Gastroesophageal sphincter (tissue), 4 donors: ENCODE measurements at places on chromosomes 2 and 18. TPM values are rescaled to one million over a fixed set of nuclear protein-coding genes. Genes with fewer than 3 reads are reported as not detected.

Gene POTEC
- not detected for total RNA-seq

Gene PSMA8
- total RNA-seq, result not detected

Gene WNT10A
- not detected for total RNA-seq

Gene ERFE
- 0.35 TPM for total RNA-seq

Gene IL1R1
- 141 TPM for total RNA-seq

Gene PLEKHM3
- total RNA-seq, result 21.4 TPM

Gene GPBAR1
- total RNA-seq, result 0.93 TPM

Gene YWHAQ
- 236 TPM for total RNA-seq

Gene CNNM4
- 5.0 TPM for total RNA-seq

Gene OSR1
- total RNA-seq, result 56.0 TPM

Gene KCNG2
- total RNA-seq, result not detected

Gene FECH
- total RNA-seq, result 21.4 TPM

Gene RESP18
- not detected for total RNA-seq

Gene DCAF17
- 21.4 TPM for total RNA-seq

Gene C2orf81
- total RNA-seq, result 1.4 TPM

Gene NDUFAF7
- 23.2 TPM for total RNA-seq

Gene PDE1A
- total RNA-seq, result 12.8 TPM

Gene KIDINS220
- total RNA-seq, result 102 TPM

Gene FIGN
- total RNA-seq, result 5.9 TPM

Gene GGCX
- 29.3 TPM for total RNA-seq

Gene MYCN
- 0.46 TPM for total RNA-seq

Gene TWIST2
- 69.6 TPM for total RNA-seq

Gene CTNNA2
- total RNA-seq, result 0.15 TPM

Gene SERPINB4
- total RNA-seq, result 23.5 TPM

Gene IL36B
- total RNA-seq, result not detected

Gene CPLX4
- total RNA-seq, result not detected

Gene GPR45
- total RNA-seq, result not detected

Gene RUFY4
- not detected for total RNA-seq

Gene CNTNAP5
- total RNA-seq, result 3.2 TPM

Gene ICA1L
- 40.8 TPM for total RNA-seq

Gene GRB14
- 5.3 TPM for total RNA-seq

Gene HYCC2
- 15.8 TPM for total RNA-seq

Gene RNF125
- 2.7 TPM for total RNA-seq

Gene PREPL
- 44.4 TPM for total RNA-seq

Gene ARHGAP15
- 4.8 TPM for total RNA-seq

Gene CIB4
- total RNA-seq, result not detected

Gene KCNK3
- 2.0 TPM for total RNA-seq

Gene GALNT14
- 0.35 TPM for total RNA-seq

Gene ASTL
- not detected for total RNA-seq

Gene TCF4
- 77.6 TPM for total RNA-seq

Gene CRYGC
- total RNA-seq, result not detected

Gene TMEM169
- 0.67 TPM for total RNA-seq

Gene CCDC102B
- 4.7 TPM for total RNA-seq

Gene SCYGR4
- not detected for total RNA-seq

Gene PRSS56
- not detected for total RNA-seq

Gene SULT1C4
- 7.4 TPM for total RNA-seq

Gene ZNF385B
- 7.6 TPM for total RNA-seq

Gene SLC38A11
- total RNA-seq, result 11.7 TPM

Gene B4GALT6
- total RNA-seq, result 8.5 TPM
